Choroid plexus epithelial cell (primary cell): ENCODE measurements at places on chromosomes 5 and 9.
A peak's percentile ranks its signal among the peaks of the same experiment; 100 is the strongest.

DNA sequence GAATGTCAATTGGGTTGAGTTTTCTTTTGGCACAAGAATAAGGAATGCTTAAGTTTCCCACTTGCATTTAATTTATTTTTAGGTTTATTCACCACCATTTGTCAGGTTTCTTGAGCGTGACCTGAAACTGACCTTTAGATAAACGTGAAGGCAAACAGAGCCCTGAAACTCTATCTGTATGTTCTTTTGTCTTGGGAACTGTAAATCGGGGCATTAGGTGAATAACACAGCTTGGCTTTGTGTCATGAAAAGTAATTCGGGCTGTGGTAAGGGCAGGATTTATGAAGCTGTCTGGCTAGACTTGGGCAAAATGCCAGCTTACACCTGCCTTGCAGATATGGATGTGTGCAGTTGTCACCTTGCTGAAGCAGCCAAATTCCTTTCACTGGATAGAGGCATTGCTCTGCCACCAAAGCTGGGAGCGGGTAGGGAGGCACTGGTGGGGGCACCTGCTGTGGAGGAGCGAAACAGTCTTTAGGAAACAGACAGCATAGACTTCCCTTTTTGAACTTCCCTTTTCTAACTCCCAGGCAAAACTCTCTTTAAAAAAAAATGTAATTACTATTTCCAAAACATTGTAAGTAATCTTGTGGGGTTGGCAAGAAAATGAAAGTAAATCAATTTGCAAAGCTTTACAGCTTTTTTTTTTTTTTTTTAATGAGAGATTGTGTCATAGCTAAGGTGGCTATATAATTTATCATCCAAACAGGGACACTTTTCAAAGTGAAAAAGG lies 545.2 kb downstream of the CSNK1G3 start:
- peak; percentile 7 for DNase-seq

GRCh38 chr9:6417186-6417585 lies 4.2 kb downstream of the UHRF2 start:
- DNase-seq: no peak

GRCh38 chr5:160348080-160348479 lies 22.3 kb downstream of the C1QTNF2 start:
- no peak for DNase-seq

DNA sequence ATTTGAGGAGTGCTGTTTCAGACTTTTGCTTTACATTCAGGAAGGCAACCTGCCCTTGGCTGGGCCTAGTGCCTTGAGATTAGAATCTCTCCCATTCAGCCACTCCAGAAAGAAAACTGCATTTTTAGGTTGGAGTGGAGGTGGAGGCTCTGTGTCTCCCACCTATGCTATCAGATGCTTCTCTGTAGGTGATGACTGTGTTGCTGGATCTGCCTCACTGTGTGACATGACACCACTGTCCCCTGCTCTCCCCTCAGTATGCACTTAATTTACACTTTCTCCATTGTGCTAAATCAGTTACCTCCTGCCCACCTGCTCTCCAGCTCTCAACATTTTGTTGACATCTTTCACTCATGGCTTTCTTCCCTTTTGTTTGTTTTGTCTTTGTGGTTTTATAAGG lies 265.8 kb downstream of the TENT4A start:
- no peak for DNase-seq

DNA sequence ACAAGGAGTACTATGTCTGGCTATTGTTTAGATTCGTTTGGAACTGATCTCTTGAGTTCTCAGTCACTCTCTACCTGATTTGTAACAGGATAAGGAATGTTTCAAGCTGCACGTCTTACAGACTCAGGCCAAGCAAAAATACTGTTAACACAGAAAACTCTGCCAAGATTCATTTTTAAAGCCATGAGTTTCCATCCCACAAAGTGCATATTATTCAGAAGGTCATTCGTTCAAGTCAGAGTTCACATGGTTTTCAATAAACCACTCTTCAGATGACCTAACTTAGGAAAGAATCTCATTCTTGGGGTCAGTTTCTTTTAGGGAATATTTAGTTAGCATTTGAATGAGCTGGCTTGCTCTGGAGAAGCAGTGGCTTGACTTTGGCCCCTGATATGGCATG lies 49.3 kb downstream of the F2R start:
- peak; percentile 91 for DNase-seq

- no peak for DNase-seq
Measured at GRCh38 chr5:137203011-137203632, 296.0 kb downstream of the SPOCK1 start.

- DNase-seq: peak; percentile 93
Measured at GRCh38 chr9:78035383-78035993, 3.9 kb upstream of the GNAQ start.

- peak; percentile 67 for DNase-seq
Measured at GRCh38 chr9:105842023-105842644, 147.8 kb downstream of the TMEM38B start.

DNA sequence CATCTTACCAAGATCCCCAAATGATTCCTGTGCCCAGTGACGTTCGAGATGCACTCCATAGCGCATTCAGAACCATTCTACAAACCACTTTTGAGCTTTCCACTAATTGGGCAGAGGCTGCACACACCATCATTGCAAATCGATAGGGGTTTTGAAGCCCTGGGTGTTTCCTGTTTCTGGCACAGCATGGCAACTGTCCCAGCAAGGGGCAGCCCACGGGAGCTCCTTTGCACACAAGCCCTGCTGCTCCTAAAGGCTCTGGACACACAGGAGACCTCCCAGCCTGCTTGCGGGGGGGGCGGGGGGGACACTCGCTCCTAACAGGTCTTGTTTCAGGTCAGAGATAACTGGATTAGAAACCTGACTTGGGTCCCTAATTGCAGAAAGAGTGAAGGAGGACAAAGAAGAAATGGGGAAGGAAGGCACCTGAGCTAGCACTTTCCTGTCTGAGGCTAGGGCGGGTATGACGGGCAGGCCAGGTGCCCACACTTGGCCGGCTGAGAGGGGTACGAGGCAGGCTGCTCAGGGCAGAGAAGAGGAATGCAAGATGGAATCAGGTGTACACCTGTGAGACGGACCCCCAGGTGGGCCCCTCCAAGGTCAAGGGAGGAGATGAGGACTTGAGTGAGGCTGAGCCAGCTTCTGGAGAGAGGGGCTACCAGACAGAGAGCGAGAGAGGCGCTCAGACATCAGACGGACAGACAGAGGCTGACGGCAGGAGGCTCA lies 820 bp downstream of the FBP1 start:
- DNase-seq: no peak

DNA sequence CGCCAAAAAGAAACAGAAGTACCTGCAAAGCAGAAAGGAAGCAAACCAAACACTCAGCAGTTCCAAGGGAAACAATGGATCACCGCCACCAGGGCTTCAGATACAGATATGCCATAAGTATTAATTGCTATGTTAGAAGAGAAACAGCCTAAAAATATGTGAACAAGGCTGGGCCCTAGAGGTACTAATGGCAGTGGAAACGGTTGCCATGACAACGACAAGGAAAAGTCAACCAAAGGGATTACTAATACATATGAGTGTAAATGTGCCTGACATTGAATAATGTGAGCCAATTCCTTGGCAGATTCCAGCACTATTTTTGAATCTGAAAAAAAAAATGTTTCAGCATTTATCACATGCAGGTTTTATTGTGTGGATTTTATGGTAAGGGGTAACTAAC lies 75.0 kb downstream of the CAVIN4 start:
- DNase-seq: no peak
